ENCODE measurements at places on chromosomes 4 and X.

- no peak for DNase-seq
Observed at GRCh38 chr4:11675051-11675800, 246.5 kb upstream of the HS3ST1 start.

GRCh38 chrX:47958761-47959342 lies 44.9 kb downstream of the ZNF182 start:
- DNase-seq: no peak

- no peak for DNase-seq
Observed at GRCh38 chr4:23768541-23768940, 121.3 kb downstream of the PPARGC1A start.

GRCh38 chr4:149572716-149573115 lies 242.9 kb downstream of the IQCM start:
- no peak for DNase-seq

GRCh38 chr4:112063260-112063659 lies 82.0 kb upstream of the FAM241A start:
- no peak for DNase-seq

GRCh38 chrX:67004451-67004850 lies 365.6 kb upstream of the EDA2R start:
- DNase-seq: no peak

GRCh38 chr4:69984030-69984443 lies 11.7 kb upstream of the STATH start:
- DNase-seq: peak; percentile 32

DNA sequence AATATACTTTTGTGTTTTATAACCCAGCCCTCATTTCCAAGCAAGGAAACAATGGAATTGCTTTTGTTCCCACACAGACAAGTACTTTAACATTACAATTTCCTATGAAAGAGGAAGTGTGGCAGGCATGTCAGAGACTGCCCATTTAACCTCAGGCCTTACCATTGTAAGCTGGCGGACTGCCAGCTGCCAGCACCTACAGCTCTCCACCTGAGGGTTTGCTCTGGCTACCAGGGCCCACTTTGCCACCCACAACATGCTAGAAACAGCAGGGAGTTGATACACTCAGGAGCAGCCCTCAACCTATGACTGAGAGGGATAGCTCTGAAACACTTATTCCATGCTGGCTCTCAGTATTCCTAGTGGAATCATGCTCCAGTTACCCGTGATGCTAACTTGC lies 152.3 kb upstream of the PRDX4 start:
- no peak for DNase-seq

DNA sequence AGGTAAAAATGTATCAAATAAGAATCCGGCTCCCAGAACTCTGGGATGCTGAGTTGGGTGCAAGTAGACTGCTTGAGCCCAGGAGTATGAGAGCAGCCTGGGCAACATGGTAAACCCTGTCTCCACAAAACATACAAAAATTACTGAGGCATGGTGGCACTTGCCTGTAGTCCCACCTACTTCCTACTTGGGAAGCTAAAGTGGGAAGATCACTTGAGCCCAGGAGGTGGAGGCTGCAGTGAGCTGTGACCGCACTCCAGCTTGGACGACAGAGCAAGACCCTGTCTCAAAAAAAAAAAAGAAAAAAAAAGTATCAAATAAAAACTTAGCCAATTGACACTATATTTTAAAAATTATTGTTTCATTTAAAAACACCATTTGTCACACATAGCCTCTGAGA lies 84.4 kb downstream of the FBXW7 start:
- no peak for DNase-seq

GRCh38 chr4:145130788-145131399 lies 32.8 kb downstream of the ABCE1 start:
- DNase-seq: no peak

- peak; percentile 13 for DNase-seq
Observed at GRCh38 chrX:20143111-20143510, 1.5 kb upstream of the EIF1AX start.

DNA sequence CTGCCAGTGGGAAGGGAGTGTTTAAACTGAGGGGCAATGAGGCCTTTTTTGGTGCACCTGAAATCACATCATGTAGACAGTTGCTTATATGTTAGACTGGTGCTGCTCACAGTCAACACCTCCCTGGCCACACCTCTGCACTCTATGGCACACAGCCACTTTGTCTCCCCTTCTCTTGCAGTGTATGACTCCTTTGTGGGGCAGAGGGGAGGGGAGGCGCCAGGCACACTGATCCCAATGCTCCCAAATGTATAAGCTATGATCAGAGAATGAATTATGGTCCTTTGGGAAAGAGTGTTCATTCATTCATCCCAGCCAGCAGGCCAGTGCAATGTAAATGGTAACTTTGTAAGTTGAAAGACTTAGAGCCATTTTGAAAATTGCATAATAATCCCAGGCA lies 4.6 kb upstream of the GPC3 start:
- no peak for DNase-seq

GRCh38 chrX:38206542-38206941 lies 14.1 kb downstream of the SRPX start:
- DNase-seq: no peak

GRCh38 chr4:145935253-145936141 lies 3.1 kb downstream of the ZNF827 start:
- DNase-seq: peak; percentile 31

GRCh38 chr4:75038376-75038775 lies 105.5 kb downstream of the PARM1 start:
- DNase-seq: no peak

DNA sequence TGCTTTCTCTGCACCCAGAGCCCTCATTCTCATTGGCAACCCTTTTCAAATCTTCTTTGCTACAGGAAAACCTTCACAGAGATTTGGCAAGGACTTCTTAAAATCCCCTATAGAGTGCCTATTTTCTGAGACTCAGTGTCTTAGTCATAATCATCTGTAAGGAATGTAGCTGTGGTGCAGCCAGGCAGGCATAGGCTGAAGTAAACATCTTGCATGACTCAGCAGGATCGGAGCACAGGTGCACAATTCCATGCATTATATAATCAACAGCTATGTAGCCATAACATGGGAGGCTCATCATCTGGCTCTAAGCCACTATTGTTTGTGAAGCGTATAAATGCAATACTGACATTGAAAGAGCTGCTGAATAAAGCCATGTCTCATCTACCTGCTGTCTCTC lies 368.8 kb downstream of the MAGEE1 start:
- DNase-seq: no peak

Measured in stomach (tissue), 19 donors.